AG04450 (cell line): ENCODE measurements at places on chromosomes 5 and 9.

DNA sequence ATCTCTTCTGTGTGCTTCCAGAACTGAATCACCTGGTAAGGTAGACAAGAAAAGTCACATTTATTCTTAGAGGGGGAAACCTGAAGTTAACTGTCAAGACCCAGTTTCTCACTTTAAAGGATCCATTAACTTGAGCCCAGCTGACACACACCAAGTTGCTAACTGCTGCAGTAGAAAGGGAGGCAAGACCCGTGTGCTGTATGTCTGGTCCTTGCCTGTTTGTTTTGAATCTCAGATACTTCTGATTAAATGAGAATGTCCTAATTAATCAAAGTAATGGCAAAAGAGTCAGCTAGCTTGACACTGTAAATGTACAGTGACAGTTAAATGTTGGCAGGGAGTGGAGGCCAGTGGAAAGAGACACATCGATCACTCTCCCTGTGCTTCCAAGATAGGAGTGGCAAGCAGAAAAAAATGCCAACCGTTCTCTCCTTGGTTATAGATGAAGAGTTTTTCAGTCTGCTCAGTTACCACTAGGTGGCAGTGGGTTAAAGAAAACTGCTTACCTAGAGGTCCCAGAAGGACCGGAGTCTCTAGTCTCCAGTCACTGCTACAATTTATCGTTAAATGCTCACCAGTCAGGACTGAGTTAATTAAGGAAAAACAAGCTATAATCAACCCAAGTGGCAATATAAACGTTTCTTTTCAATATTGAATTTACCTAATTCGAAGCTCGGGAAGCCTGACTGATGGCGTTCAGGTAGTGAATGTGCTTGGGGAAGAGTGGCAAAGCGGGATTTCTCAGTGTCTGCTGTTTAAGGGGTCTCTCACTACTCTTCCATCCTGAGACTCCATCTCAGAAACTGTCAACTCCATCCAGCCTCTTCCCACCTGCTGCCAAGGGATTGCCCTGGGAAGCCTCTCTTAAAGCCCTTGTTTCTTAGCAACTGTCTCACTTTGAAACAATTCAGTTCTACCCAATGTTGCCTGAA, 18.4 kb downstream of the LSM11 start:
- DNase-seq: no peak

DNA sequence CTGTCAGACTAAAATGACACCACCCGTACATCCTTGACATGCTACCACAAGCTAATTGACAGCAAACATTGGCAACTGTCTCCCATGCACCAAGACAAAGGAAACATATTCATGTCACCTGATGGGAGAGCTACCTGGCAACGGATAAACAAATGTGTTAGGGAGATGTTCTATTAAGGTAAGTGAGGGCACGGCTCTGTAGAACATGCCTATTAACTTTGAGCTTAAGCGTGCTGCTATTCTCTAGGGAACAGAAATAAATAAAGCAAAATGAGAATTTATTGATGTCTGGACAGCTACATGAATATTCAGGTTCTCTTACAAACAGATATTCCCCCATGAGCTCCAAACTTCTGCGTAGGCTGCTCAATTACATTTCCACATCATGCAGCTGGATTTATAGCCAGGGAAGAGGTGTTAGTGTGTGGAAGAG, 361.4 kb upstream of the RFX3 start:
- DNase-seq: no peak

DNA sequence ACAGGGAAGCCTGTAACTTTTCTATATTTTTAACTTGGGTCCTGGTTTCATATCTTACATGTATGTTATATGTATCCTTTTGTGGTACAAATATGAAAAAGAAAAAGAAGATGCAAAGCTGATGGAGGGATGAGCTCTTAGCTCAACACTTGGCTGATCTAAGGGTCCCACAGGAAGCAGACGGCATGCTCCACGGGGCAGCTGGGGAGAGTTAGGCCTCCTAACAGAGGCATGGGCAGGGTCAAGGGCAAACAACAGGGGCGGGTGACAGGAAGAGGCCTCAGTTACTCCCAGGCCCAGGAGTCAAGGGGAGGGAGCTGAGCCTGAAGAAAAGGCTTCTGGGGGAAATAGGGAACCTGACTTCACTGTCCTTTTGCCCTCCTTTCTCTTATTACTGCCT, 287.2 kb downstream of the ZSWIM6 start:
- DNase-seq: no peak

GRCh38 chr5:180492226-180492903, 1.8 kb upstream of the CNOT6 start:
- no peak for DNase-seq

DNA sequence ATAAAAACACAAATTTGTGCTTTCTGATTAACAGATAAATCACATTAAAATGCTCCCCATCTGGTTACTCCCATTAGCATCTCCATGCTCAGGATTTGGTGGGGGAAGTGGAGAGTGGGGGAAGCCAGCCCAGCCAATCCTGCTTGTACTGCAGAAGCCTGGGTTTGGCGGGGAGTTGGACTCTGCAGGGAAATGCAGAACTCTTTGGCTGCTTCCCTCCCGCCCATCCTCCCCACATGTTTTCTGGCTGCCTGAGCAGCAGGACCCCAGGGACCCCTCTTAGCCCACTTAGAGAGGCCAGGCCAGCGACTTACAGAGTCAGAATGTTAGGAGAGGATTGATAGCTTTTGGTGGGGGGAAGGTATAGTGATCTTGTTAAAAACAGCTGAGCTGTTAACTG, 59.5 kb upstream of the FOXI1 start:
- DNase-seq: no peak

- DNase-seq: no peak
Measured at GRCh38 chr9:6910497-6910896, 152.7 kb downstream of the KDM4C start.

DNA sequence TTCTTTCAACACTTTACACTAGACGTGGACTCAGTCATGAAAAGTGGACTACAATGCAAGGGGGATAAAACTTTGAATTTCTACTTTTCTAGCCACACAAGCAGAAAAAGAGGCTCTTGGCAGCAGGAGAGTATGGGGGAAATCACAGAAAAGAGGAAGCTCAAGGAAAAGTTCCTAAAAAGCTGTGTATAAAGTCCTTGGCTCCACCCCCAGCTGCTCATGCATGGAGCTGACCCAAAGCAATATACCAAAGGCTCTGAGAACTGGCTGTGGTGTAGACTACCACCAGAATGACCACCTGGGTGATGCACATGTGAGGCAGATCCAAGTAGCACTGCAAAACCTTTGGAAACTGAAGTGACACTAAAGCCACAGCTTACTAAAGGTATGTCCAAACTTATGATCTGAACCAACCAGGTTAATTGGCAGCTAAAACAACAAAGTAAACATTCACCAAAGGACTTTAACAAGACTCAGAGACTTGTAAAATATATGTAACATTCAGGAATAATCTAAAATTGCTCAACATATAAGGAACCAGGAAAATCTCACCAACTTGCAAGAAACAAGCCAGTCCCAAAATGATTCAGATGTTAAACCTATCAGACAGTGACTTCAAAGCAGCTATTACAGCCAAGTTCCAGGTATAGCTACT, 55.5 kb upstream of the RASGRF2 start:
- no peak for DNase-seq

DNA sequence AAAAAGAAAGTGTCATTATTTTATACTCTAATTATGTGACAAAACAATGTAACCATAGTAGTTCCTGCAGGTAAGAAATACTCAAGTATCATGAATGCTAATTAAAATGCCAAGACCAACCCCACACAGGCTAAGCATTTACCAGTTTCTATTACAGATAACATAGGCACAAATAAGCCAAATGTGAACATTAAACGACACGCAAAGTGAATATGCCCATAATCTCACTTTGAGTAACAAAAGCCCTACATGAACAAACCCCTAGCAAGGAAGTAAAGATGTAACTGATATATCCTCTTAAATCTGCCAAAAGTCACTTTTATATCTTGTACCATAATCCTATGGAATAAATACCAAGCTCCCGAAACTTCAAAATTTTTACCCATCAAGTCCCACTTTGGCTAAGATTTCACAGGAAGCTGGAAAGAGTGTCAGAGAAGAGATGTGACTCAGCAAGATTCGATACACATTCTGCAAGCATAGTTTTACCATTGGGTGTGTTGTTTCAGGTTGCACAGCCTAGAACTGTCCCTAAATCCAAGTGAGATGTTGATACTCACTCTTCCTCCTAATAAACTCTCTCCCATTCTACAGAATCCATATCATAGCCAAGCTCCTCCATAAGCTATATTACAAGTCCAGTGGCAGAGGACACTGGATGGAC, 28.8 kb downstream of the TRPM6 start:
- no peak for DNase-seq

DNA sequence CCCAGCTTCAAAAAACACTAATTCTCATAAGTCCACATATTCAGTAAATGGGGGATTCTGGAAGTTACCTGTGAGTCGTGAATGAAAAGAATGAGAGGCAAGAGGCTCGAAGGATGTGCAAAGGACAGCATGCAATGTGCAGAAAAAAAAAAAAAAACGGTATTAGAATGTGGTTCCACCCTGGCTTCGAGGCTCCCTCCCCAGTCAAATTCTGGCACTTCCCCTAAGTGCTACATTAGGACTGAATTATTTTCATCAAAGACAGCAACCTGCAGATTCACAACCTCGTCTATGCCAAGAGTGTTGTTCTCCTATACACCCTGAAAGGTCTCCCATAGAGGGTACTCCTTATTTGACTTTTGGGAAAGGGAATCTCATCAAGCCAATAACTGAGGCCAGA, 16.5 kb downstream of the CAPSL start:
- DNase-seq: no peak

- no peak for DNase-seq
Measured at GRCh38 chr5:5783021-5783420, 360.5 kb downstream of the ICE1 start.

DNA sequence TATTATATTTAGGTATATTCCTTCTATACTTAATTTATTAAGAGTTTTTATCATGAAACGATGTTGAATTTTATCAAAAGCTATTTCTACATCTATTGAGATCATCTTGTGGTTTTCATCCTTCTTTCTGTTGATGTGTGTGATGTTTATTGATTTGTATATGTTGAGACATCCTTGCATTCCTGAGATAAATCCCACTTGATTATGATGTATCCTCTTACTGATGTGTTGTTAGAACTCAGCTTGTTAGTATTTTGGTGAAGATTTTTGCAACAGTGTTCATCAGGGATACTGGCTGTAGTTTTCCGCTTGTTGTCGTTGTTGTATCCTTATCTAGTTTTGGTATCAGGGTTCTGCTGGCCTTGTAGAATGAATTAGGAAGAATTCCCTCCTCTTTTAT, 213.6 kb downstream of the GDNF start:
- DNase-seq: no peak

DNA sequence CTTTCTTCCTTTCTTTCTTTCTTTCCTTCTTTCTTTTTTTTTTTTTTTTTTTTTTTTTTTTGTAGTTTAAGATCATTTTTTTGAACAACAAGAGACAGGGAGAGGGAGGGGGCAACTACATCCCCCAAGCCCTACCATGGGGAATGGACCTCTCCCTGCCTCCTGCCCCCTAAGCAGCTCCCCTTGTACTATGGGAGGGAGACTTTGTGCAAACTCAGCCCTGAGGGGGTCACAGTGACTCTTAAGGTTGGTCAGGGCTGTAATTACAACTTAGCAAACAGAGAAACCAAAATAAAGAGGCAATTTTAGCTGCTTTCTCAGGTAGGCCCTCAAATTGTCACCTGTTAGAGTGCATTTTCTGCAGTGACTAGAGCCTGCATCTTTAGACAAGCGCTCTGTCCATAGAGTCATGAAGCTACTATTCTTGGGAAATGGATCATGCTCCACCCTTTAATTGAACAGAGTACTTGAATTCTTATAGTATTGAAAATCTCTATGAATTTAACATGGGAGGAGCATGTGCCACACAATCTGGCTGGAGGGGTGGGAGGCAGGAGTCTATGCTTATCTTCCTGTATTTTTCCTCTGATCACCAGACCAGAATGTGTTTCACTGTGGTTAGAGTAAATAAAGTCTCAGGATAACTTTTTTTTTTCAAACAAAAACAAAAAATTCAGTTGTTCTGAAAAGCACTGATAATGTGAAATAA, 24.3 kb upstream of the PIK3R1 start:
- DNase-seq: no peak

DNA sequence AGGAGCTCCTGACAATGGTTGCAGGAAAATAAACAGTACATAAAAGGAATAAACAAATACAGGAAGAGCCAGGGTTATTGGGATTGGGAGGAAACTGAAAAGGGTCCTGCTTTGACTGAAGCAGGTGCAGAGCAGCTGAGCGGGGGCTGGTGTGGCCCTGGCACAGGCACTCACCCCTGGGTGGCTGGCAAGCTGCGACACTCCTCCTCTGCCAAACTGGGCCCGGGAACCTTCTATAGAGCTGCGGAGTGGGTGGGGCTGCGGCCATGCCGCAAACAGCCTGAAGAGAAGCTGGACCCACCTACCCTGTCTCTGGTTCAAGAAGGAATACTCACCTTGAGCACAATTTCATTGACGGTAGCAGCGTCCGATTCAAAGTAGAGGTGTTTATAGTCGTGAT, 182.5 kb downstream of the GAPVD1 start:
- DNase-seq: no peak
